Bone marrow (tissue), 2 donors: ENCODE measurements at places on chromosomes 11 and 22.

DNA sequence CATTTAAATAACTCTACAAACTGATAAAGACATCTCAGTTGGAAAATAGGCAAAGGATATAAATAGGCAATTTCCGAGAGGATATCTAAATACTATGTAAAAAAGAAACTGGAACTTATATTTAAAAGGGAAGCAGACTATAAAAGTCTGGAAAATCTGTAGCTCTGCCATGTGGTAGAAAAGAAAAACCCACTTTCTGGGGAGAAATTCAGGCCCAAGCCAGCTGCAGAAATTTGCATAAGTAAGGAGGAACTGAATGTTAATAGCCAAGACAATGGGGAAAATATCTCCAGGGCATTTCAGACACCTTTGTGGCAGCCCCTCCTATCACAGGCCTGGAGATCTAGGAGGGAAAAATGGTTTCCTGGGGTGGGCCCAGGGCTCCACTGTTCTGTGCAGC, 97.8 kb upstream of the ZBED5 start:
- no peak for DNase-seq

DNA sequence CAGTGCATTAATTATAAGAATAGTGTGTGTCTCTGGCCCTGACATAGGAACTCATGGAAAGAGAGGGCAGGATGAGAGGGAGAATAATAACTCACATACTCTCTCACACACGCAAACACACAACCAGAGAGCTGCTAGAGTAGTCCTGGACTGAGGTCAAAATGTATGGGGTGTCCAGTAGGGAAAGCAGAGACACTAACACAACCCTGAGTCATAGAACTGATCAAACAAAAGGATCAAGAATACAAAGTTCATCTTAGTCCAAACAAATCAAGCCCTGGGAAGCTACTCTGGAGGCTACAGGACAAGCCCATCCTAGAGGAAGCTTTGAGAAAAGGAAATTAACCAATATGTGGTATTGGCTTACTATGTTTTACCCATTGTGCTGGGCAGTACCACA, 178.5 kb upstream of the GUCY1A2 start:
- DNase-seq: no peak

DNA sequence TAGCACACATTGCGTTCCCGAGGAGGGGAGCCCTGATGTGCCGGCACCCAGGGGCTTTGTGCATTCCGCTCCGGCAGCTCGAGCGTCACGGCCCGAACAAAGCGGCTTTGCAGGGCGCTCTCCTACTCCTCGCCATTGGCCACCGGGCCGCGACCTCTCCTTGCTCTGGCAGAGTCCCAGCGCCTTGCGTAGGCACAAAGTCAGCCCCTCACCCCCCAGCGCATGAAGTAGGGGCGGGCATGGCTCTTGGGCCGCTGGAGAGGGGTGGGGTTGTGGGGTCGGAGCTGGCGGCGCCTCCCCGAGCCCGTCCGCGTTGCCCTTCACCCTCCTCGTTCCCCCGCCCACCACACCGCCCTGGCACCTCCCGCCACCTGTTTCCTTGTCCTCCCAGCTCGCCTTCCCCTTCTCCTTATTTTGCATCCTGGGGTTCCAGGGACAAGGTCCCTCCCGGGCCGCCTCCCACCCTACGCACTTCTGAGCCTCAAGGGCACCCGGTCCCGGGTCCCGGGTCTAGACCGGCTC, 753 bp upstream of the PPARA start:
- no peak for DNase-seq

DNA sequence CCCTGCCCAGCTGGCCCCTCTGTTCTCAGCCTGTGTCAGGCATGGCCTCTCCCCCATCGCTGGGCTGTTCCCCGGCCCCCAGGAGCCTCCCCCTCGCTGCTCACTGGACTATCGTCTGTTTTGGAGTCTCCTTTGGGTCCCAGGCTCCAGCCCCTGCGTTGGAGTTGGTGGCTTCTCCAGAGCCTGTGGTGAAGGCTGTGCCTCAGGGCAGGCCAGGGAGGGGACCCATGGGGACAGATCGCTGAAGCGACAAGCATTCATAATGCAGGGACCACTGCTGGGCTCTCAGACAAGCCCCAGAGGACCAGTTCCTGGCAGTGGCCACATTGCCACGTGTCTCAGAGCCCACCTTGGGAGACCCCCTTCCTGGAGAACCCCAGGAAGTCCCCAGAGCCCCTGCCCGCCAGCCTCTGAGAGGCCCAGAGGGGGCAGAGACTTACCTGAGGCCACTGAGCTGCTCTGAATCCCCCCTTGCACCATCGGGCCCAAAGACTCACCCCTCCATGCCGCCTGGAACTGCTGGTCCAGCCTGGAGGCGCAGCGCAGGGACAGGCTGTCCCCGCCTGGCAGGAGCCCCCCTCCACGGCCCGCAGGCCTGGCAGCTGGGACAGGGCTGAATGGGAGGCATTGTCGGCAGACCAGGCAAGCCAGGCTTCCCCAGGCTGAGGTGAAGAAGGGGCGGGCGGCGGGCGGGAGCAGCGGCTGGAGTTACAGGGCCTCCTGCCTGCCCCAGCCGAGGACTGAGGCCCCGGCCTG, at the start of gene CHADL:
TSS of gene CHADL (minus strand) at position 555 of the 756 bp plus-strand sequence. CDS start at position 505, 50 bp downstream.
- no peak for DNase-seq

DNA sequence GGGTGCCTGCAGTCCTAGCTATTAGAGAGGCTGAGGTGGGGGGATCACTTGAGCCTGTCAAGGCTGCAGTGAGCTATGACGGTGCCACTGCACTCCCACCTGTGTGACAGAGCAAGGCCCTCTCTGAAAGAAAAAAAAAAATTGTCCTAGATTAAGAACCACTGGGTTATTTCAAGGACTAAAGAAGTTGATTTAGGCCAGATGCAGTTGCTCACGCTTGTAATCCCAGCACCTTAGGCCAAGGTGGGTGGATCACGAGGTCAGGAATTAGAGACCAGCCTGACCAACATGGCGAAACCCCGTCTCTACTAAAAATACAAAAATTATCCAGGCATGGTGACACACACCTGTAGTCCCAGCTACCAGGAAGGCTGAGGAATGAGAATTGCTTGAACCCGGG, 129.0 kb downstream of the MRTFA start:
- no peak for DNase-seq

GRCh38 chr22:46739094-46739870, 1.2 kb upstream of the CERK start:
- DNase-seq: peak; percentile 10
